ENCODE measurements at places on chromosomes 2 and 18.

- DNase-seq = no peak
Observed at GRCh38 chr2:143375384-143375880, 246.2 kb downstream of the ARHGAP15 start.

- DNase-seq = no peak
Observed at GRCh38 chr2:74066491-74067203, 81.1 kb downstream of the BOLA3 start.

GRCh38 chr2:231093933-231094332 is 30.9 kb downstream of the HTR2B start:
- no peak for DNase-seq

GRCh38 chr2:160816916-160817499 is 323.4 kb upstream of the RBMS1 start:
- DNase-seq = no peak

DNA sequence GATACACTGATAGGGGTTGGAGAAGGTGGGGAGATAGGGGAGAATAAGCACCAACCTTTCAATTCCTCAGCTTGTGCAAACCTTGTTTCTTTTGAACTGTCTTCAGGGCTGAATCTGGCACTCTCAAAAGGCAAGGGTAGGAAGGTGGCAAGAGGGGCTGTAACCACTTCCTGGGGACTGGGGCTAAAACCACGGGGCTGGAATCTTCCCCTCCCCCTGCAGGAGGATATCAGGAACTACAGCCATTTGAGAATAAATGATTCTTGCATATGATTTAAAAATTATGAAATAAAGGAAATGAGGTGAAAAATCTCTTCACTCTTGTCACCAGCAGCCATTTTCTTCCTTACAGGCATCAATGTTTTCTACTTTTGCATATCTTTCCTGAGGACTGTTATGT is 50.8 kb downstream of the ATOH8 start:
- DNase-seq = no peak

DNA sequence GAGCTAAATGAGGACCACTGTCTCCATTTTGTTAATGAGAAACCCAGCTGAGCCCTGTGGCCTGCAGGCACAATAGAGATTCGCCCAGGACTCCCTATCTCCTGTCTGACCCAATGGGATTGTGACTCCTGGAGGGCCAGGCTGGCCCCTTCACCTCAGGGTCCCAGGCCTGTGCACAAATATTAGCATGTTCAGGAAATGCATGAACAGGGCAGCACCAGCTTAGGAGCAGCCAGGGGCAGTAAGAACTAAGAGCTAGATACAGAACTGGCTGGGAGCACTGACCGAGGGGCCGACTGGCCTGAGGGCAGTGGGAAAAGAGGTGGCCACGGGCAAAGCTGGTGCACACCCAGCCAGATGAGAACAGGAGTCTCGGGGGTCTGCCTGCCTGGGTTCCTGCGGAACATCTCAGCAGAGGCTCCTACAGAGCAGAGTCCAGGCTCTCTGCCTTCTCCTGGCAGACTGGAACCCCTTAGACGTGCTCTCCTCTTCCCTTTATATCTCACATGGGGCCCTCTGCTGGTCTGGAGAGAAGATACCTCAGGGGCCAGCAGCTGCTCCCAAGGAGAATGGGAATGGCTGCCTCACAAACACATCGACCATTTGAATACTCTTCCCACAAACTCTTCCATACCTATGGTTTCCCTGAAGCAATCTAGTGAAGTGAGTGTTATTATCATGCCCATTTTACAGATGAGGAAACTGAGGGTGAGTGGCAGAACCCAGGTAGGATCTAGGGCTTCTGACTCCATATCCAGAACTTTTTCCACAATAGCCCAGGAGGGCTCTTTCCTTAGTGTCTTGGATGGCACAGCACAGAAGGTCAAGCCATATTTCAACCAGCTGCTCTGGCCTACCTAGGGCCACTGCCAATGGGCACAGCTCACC is 77.6 kb upstream of the OTOF start:
- DNase-seq = no peak

DNA sequence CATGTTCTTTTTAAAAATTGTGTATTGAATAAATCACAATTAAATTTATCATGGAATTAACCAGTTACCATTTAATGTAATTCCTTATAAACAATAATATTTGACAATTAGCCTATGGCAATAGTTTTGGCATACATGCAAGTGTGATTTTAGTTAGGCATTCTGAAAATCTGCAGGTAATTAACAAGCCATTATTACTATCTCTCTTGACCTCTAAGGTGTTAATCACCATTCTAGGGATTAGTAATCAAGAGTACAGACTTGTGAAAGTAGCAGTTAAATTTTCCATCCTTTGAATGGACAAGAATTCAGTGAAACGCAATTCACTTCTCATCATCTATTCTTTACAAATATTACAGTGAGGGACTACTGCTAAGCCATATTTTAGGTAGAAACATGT is 127.7 kb upstream of the CHST9 start:
- DNase-seq = no peak

DNA sequence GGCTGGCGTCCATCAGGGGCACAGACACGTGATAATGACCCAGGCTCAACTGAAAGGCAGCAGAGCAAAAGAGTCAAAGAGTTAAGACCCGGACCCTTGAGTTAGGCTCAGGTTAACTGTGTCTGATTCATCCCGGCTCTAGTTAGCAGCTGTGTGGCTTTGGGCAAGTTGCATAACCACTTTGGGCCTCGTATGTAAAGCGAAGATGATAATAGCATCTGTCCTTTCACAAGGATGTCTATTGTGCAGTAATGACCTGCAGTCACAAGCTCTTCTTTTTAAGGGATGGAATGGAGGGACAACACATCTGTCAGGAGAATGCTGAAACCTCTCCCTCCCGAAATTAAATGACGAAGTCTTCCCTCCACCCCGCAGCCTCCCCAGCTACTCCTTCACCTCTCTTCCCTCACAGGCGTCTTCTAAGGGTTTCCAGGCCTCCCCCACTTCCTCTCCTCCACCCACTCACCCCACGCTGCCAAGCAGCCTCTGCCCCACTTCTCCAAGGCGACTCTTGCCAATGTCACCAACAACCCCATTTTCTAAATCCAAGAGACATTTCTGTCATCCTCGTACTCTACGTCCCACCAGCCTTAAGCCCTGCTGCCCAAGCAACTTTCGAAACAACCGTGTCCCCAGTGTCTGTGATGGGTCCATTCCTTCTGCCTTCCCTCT is 135.1 kb upstream of the ID2 start:
- no peak for DNase-seq

DNA sequence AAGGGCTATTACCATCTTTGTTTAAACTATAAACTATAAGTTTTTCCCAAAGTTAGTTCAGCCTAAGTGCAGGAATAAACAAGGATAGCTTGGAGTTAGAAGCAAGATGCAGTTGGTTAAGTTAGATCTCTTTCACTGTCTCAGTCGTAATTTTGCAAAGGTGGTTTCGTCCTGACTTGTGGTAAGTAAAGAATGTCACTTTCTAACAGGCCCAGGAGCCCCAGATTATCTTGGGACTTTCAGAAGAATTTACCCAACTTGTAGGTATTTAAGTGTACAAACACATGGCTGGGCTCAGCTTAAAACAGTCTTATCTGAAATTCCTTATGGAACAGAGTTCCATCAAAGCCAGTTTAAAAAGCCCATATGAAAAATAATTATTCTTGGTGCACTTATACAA is 18.3 kb upstream of the FAM98A start:
- DNase-seq = no peak

- DNase-seq = no peak
Observed at GRCh38 chr2:13009027-13009642, 292.4 kb downstream of the TRIB2 start.

- no peak for DNase-seq
Observed at GRCh38 chr2:138294451-138294850, 207.1 kb upstream of the SPOPL start.

DNA sequence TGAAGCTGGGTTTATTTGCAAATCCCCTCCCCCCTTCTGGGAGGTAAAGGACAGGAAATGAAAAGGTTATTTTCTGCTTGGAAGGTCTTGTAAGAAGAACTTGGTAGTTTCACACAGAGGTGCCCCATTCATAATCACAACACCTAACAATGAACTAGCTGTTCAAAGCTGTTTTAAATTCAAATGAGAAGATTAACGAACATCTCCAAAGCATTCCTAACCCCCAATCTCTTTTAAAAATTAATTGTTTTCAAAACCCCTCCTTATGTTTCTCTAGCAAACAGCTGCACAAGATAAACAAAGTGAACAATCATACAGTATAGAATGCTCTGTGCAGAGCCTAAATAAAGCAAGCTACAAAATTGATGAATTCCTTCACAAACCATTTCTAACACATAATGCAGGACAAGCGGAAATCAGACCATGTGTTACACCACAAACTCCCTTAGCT is 271.4 kb downstream of the SATB2 start:
- DNase-seq = no peak

DNA sequence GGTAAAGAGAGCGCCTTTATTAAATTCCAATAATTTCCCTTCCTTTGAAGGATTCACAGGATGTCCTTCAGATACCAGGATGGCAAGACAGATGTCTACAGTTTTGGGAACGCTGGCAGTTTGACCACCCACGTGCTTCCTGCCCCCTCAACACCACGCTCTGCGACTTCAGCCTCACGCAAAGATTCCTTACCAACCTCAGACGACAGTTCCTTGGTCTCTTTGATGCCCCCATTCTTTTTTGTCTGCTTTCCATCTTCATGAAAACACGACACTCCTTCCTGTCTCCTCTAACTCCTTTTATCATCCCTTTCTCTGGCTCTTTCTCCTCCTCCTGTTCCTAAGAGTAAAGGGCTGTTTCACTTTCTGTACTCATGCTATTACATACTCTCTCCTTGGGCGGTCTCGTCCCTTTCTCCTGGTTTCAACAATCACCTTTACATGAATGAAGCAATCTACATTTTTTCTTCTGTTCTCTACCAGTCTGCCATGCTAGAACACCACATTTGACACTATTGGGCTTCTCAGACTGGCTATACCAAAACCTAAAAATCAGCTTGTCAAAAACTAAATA is 189.9 kb upstream of the PGAP1 start:
- no peak for DNase-seq

GRCh38 chr18:77102259-77103040 is 30.1 kb downstream of the MBP start:
- no peak for DNase-seq

GRCh38 chr2:27954221-27954673 is 63.7 kb downstream of the BABAM2 start:
- DNase-seq = no peak

DNA sequence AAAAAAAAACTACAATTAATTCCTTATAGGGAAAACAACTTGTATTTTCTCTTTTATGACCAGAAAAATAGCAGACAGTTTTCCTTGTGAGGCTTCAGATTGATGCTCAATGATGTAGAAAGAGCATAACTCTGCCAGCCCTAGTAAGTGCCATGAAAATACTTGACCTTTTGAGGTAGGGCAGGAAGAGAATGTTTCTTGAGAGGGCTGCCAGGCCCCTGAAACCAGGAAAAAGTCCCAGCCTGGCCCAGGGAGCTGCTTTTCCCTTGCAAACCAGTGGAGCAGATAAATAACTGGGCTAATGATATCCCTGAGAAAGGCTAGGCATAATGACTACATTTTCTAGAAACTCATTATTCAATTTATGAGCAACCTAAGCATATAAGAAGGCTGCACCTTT is 126.8 kb downstream of the SLC8A1 start:
- no peak for DNase-seq

GRCh38 chr18:52376104-52376503 is 36.1 kb downstream of the DCC start:
- no peak for DNase-seq

DNA sequence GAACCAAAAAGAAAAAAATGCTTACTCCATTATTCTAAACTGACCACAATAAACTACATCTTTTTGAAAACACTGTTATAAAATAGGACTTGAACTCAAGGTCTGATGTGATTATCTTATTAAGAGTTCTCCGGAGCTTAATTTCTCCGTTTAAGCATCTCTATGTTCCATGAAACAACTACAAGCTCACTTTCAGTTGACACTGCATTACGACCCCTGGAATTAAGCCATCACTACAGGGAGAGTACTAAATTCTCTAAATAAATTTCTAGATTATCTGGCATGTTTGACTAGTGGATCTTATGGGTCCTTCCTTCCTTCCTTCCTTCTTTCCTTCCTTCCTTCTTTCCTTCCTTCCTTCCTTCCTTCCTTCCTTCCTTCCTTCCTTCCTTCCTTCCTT is 249.0 kb downstream of the IKZF2 start:
- no peak for DNase-seq

DNA sequence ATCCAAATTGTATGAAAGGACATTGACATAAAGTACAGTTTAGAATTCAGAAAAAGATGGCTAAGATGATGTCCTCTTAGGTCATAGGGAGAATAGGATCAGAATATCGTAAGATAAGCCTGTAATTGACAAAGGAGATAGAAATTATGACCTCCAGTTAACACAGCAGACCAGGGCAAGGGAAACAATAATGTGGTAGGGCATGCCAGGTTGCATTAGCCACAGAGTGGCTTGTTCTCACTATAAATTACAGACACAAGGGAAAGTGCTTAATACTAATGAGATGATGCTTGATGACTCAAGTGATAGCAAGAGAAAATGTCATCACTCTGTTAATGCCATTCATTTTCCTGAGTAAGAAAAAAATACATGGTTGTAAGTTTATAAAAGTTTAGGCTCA is 48.9 kb upstream of the LRP1B start:
- no peak for DNase-seq

DNA sequence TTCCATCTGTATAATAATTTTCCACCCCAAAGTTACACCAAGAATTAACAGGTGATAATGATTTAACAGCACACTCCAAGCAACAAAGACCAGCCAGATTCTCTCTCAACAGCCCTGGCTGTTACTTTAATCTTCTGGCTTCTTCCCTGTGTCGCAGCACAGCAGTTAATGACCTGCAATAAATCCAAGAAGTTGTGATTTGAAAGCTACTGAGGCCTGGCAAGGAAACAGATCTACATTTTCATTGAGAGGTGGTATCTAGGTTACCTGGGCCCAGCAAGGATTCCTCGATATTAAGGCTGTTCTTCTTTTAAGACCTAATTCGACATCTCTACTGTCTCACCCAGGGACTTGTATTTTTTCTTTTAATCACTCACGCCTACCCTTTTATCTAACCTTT is 433.8 kb downstream of the NBAS start:
- no peak for DNase-seq

DNA sequence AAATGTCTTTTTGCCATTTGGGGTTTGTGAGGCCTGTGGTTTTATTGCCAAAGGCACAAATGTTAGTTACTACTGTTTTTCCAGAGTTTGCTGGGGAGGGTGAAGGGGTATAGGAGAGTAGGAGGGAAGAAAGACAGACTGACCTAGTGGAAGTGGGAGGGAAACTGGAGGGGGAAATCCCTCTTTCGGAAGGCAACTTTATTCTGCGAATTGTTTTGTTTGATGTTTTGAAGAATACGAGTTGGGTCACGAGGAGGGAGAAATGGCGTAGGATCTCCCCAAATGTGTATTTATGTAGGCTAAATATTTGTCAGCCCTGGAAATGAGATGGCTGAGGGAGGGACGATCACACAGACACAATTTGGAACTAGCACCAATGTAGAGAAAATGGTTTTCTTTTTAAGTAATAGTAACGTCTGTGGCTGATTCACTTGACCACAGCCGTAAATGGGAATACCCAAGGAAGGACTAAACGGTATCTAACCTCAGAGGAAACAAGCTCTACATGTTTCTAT is 172.3 kb downstream of the ICOS start:
- DNase-seq = no peak
